Kidney tubule cell (primary cell): ENCODE measurements at places on chromosomes 6 and 20.

DNA sequence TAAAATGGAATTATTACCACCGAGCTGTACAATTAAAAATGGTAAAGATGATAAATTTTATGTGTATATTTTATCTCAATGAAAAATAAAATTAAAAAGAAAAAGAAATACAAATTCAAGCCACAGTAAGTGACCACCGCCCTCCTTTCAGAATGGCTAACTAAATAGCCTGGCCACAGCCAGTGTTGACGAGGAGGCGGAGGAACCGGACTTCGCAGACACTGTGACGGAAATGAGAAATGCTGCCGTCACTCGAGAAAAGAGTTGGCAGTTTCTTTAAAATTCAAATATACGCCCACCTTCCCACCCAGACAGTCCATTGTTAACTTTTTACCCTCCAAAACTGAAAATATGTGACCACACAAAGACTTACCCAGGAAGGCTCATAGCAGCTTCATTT lies 50.0 kb downstream of the FOXF2 start:
- no peak for DNase-seq

GRCh38 chr6:166715065-166715464 lies 88.0 kb upstream of the RPS6KA2 start:
- no peak for DNase-seq

- DNase-seq: no peak
Observed at GRCh38 chr20:18511571-18511970, 3.8 kb downstream of the SEC23B start.

DNA sequence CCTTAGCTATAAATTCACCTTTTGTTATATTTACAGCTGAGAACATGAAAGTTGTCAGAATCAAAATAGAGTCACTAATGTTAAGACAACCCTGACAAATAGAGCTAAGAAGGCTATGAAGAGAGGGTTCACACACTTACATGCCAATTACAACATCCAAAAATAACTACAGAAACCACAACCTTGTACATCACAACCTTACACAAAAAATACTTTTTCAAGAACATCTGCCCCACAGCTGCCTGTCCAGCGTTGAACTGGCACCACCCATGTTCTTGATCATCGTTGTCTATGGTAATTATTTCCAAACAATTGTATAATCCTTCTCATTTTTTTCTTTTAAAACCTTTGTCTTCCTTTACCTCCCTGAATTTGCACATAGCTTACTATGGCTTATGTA lies 231.2 kb upstream of the FKBP1C start:
- no peak for DNase-seq

- no peak for DNase-seq
Observed at GRCh38 chr6:41224800-41225199, 3.3 kb upstream of the TREML4 start.

GRCh38 chr6:158786645-158787304 lies 32.4 kb downstream of the EZR start:
- no peak for DNase-seq

DNA sequence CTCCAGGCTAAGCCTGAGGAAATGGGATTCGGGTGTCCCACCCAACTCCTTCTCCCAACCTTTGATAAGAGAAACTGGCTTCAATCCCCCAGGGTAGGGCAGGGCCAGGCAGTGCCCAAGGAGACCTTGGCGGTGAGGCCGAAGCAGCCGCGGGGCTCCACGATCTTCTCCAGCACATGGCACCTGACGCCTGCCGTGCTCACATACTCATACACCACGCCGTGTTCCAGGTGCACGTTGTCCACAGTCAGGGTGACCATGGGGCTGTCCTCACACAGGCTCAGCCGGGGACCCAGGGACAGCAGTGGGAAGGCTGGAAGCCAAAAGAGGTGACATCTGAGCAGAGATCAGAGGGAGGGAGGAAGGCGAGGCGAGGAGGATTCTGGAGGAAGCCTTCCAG lies 176.5 kb downstream of the PREX1 start:
- no peak for DNase-seq

GRCh38 chr20:21049305-21049828 lies 56.8 kb downstream of the LINC00237 start:
- no peak for DNase-seq

DNA sequence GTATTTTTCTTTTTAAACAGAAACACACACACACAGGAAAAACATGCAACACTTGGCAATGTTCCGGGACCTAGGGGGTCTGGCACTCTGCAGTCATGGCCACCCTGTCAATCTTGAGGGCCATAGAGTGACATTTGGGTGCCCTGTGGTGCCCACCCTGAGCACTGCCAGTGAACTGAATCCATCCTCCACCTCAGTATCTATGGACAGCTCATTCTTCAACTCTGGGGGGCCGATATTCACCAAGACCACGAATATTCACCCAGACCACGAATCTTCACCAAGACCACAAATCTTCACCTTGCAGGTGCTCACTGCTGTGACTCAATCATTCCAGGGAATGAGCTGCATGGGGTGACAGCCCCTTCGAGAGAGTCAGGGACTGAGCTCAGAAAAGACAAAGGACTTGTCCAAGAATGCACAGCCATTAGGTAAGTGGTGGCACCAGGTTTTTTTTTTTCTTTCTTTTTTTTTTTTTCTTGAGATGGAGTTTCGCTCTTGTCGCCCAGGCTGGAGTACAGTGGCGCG lies 19.1 kb downstream of the SNAI1 start:
- DNase-seq: peak; percentile 81

DNA sequence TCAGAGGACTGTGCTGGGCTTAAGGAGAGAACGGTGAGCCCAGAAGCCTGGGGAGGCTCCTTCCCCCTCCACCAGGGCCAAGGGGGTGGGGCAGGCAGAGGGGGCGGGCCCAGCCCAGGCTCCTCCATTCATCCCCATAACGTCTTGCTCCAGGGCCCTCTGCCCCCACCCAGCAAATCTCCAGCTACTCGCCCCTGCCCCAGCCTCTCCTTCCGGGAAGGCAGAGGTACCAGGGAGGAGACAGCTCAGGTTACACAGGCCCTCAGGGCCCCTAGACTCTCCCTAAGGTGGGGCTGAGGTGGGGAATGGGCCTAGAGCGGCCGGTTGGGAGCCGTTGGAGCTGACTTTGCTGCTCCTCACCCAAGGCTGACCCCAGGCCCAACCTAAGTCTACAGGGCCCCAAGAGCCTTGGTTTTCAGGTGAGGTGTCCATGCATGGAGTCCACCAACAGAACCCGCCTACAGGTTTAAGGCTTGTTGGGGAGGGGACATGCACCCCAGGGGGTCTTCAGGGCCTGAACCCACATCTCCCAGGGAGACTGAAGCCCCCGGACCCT lies 1.2 kb downstream of the LAMA5 start:
- DNase-seq: peak; percentile 89

GRCh38 chr6:81309811-81310210 lies 442.7 kb downstream of the TENT5A start:
- DNase-seq: no peak

DNA sequence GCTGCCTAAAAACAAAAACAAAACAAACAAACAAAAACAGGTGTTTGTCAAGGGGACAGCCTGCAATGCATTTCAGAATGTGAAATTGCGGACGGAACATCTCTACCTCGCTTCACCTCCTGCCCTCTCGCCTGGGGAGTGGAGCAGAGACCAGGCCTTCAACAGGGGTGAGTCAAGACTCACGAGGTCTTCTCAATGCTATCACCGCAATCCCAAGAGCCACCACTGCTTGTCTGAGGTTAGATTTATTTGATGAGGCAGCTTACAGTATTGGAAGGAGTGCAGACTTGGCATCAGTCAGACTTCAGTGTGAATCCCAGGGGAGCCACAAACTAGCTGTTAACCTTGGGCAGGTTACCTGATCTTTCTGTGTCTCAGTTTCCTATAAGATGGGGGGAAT lies 7.7 kb downstream of the GABRR1 start:
- DNase-seq: no peak

- DNase-seq: no peak
Observed at GRCh38 chr6:138211048-138211581, 7.2 kb downstream of the PBOV1 start.

DNA sequence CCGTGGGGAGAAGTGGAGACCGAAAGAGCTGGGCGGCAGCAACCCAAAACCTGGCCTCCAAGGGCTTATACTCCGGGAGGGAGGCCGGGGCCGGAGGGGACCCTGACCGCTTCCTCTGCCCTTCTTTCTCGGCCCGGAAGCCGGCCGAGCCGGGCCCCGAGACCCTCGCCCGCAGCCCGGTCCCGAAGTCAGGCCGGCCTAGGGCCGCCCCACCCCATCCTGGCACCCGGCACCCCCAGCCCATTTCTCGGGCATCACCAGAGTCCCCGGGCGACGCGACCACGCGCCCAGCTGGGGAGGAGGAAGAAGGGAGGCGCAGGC lies 572 bp upstream of the ZDHHC14 start:
- DNase-seq: no peak

DNA sequence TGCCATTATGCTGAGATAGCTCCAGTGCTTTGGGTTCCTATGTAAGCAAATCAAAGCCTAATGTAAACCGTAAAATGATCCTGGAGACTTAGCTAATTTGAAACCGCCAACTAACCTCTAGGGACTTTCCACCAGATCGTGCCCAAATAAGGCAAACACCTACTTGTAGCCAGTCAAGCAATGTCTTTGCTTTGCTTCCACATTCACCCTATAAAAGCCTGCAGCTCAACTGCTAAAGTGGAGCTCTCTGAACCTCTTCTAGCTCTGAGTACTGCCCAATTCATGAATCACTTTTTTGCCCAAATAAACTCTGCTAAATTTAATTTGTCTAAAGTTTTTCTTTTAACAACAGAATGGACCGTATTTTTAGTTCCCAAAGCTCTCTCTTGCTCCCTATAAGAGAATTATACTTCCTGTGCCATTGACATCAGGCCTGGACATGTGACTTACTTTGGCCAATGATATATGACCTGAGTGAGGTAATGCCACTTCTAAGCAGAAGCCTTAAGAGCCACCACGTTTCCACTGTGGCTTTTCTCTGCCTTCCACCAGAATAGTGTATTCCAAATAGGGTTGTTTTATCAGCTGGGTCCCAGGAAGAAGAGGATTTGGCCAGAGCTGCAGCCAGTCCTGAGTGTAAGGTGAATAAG lies 34.8 kb upstream of the PSMF1 start:
- no peak for DNase-seq

DNA sequence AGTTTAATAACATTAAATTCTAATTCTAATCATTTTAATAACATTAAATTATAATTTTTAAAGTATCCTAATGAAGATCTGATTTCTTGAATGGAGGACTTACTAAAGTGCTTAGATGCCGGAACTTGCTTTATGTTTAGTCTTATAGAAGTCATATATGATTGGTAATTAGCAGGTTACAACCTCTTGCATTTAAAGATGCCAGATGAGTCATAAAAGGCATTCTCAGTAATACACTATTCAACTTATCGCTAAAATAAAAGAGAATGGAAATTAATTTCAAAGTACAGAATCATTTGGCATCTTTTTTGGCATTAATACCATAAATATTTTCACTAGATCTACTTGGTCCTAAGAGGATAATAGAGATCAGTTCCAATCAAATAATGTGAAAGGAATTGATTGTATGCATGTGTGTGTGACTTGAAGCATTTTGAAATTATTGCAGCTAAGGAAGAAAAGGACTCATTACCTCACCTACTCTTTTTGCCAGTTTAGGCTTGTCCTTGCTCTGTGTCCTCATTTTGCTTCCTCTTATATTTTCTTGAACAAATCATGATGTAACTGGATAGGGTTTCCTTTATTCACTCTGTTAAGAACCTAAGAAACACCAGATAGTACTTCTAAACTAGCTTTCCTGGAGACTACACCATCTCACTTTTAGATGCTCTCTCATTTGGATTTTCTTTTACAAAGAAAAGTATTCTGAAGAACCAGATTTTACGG lies 2.7 kb downstream of the COL21A1 start:
- DNase-seq: no peak

GRCh38 chr6:14146506-14147096 lies 29.0 kb downstream of the CD83 start:
- DNase-seq: no peak

- DNase-seq: no peak
Observed at GRCh38 chr6:16474772-16475493, 236.5 kb downstream of the GMPR start.

DNA sequence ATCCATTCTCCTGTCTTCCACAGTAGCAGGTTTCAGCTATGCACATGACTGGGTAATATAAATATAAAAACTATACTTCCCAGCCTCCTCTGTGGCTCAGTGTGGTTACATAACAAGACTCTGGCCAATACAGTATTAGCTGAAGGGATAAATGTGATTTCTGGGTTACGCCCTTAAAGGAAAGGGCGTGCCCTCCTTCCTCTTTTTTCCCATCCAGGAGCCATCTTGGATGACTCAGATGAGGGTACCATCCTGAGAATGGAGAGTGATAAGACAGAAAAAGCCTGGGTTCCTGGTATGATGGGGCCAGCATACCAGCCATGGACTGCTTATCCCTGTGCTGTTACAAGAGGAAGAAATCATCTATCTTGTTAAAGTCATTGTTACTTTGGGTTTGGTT lies 123.3 kb downstream of the NFATC2 start:
- DNase-seq: no peak

- no peak for DNase-seq
Observed at GRCh38 chr20:38573413-38573812, 7.6 kb upstream of the ADIG start.

- DNase-seq: peak; percentile 93
Observed at GRCh38 chr6:29790626-29791025, 37.0 kb upstream of the HLA-G start.

DNA sequence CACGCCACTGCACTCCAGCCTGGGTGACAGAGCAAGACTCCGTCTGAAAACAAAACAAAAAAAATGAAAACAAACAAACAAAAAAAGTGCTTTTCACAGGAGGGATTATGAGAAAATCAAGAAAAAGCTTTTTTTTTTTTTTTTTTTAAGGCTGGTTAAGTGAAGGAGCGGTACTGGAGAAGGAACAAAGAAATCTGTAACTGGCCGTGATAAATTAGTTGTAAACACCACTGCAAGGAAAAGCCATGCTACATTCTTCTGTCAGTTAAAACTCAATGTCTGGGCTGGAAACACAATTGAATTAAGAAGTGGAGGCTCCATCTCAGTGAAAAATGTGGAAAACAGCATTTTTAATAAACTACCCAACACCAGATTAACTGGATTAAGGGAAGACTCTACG lies 6.3 kb upstream of the GMPR start:
- DNase-seq: no peak

GRCh38 chr6:96196633-96197032 lies 180.9 kb downstream of the FUT9 start:
- no peak for DNase-seq

DNA sequence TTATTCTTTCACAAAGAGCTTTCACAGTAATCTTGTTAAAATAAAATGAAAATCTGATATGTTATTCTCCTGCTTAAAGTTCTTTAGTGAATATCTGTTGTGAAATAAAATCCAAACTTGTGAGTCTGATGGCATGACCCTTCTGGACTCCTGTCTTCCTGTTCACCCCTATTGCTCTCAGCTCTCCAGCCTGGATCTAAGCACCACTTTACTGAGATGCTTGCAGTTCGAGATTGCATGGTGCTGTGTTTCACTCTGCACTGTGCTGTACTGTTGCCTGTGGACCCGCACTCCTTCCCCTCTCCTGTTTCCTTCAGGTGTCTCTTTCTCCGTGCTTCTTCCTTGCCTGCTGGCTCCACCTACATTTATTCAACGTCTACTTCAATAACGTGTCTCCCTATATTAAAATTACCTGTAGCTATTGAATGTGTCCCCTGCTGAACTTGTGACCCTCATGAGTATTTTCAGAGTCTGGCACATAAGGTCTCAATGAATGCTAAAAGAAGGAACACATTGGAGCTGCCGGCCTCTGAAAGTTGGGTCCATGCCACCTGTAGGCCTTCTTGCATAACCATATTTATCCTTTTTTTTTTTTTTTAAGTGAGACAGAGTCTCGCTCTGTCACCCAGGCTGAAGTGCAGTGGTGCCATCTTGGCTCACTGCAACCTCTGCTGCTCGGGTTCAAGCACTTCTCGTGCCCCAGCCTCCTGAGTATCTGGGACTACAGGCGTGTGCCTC lies 100.1 kb downstream of the ARID1B start:
- DNase-seq: no peak
